Colonic mucosa (tissue), 4 donors: ENCODE measurements at places on chromosomes 2 and 18. TPM values are rescaled to one million over a fixed set of nuclear protein-coding genes. Genes with fewer than 3 reads are reported as not detected.

GRCh38 chr18:11419338-11419737 lies 190.1 kb upstream of the SLC35G4 start:
- no peak for DNase-seq

Gene PPM1B
- 77.9 TPM for total RNA-seq

DNA sequence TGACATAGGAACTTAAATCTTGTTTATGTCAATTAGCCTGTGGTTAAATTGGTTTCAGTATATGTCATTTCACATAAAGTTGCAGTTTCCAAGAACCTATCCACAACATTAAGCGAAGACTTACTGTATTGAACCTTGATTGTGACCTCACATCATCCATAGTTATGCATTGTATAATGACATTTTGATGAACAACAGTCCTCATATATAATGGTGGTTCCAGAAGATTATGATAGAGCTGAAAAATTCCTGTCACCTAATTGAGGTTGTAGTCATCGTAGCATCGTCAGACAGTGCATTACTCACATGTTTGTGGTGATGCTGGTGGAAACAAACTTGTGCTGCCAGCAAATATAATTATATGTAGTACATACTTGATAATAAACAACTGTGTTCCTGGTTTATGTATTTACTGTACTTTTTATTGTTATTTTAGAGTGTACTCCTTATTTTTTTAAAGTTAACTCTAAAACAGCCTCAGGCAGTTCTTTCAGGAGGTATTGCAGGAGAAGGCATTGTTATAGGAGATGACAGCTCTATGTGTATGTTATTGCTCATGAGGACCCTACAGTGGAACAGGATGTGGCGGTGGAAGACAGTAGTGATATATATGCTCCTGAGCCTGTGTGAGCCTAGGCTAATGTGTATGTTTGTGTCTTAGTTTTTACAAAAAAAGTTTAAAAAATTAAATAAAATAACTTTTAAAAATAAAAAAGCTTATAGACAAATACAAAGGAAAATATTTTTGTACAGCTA lies 56.6 kb downstream of the UBE2E3 start:
- DNase-seq, result no peak

Gene OTOF
- total RNA-seq, result not detected

Gene CEBPZOS
- 49.4 TPM for total RNA-seq

GRCh38 chr2:189698020-189698887 lies 23.8 kb downstream of the ANKAR start:
- DNase-seq, result peak; percentile 53

Gene CCDC141
- total RNA-seq, result 1.0 TPM

GRCh38 chr2:149741646-149742045 lies 154.1 kb upstream of the MMADHC start:
- no peak for DNase-seq

Gene MEIS1
- 23.1 TPM for total RNA-seq

GRCh38 chr2:61807036-61807757 lies 46.7 kb downstream of the FAM161A start:
- DNase-seq, result no peak

DNA sequence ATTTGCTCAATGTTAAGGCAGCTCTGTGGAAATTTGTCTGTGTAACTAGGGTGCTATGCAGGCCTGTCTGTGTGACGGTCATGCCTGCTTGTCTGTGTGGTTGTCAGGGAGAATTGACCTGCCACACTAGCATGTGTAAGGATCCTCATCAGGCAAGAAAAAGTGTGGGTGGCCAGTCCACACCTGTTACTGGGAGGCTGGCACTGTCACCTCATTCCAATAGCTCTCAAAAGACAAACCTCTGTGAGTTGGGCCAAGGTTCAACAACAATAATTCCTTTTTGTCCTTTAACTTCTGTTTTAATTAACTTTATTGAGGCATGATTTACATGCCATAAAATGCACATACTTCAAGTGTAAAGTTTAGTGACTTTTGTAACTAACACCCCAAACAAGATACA lies 4.2 kb upstream of the MARCO start:
- peak; percentile 29 for DNase-seq
